ENCODE measurements at places on chromosomes 11 and 22.

- no peak for DNase-seq
Observed at GRCh38 chr11:86669424-86669823, 3.0 kb downstream of the ME3 start.

GRCh38 chr11:48106166-48106565 lies 110.4 kb upstream of the OR4B1 start:
- no peak for DNase-seq

- no peak for DNase-seq
Observed at GRCh38 chr11:9016916-9017642, 13.3 kb upstream of the NRIP3 start.

DNA sequence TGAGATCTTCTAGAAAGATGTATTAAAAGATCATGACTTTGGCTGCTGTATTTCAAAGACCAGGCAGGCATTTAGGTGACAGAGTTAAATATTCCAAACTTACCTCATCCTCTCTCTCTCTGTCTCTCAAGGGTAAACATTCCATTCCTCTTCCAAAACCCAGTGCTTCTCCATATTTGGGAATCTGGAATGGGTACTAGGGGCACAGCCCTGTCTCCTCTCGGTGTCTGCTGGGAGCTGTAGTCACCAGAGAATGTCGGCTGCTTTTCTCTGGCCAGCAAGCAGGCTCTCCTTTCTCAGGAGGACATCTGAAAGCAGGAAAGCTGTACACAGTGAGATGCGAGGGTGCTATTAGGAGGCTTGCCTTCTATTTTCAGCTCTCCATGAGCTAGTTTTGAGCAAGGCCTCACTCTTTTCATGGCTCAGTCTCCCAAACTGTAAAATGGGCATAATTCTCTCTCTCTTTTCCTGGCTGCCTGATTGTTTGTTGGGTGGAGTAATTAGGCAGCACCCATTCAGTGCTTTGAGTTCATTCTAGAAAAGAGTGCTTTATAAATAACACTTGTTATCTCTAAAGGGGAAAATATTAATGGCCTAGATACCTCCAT lies 9.3 kb upstream of the PEX26 start:
- DNase-seq, result no peak

- no peak for DNase-seq
Observed at GRCh38 chr11:67322049-67322448, 18.7 kb downstream of the SSH3 start.

- DNase-seq, result no peak
Observed at GRCh38 chr11:123690485-123690884, 36.1 kb upstream of the SCN3B start.

DNA sequence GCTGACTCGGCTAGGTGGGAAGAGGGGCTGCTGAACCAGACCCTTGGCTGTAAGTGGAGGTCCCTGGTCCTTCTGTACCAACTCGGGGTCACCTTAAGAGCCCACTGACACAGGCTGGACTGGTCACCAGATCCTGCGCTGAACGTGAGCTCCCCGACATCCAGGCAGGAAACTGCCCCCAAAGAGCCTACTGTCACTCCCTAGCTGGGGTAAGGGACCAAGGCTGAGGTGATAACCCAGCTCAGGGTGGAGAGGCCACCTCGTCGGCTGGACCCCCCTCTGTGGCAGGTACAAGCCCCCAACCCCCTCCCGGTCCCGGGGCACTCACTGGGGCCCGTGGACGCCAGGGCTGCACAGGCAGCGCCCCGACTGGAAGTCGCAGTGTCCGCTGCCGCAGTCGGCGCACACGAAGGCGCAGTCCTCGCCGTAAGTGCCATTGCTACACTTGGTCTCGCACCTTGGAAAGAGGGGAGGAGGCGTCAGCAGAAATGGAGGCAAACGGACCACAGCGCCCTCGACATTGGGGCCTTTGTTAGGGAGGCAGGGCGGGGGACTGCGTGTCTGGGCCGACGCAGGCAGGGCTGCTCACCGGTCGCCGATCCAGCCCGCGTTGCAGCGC lies 7.4 kb downstream of the SCARF2 start:
- no peak for DNase-seq

All from hematopoietic multipotent progenitor cell treated with erythropoietin and hydrocortisone succinate and interleukin-3 and kit ligand, for 4 days (in vitro differentiated cells).